ENCODE measurements at places on chromosomes 12 and 14.

DNA sequence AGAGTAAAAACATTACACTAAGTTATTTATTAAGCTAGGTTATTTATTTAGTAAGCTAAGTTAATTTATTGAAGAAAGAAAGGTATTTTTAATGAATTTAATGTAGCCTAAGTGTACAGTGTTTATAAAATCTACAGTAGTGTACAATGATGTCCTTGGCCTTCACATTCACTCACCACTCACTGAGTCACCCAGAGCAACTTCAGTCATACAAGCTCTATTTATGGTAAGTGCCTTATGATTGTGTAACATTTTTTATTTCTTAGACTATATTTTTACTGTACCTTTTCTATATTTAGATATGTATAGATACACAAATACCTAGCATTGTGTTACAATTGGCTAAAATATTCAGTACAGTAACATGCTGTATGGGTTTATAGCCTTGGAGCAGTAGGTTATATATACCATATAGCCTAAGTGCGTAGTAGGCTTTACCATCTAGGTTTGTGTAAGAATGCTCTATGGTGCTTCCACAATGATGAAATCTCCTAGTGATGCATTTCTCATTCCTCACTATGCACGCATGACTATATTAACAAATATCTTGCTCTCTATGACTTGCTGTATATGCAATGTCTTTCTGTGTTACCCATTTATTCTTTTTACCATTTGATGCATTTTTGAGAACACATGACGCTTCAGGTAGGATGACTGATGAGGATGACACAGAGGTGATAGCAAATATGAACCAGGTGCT, 309.6 kb upstream of the ATXN7L3B start:
- no peak for DNase-seq

GRCh38 chr12:65926119-65926908, 102.0 kb downstream of the HMGA2 start:
- no peak for DNase-seq

GRCh38 chr14:60165547-60165876, 314 bp upstream of the DHRS7 start:
- no peak for DNase-seq

- DNase-seq, result no peak
These were observed 21.0 kb downstream of the CHST11 start for GRCh38 chr12:104477510-104478390.

DNA sequence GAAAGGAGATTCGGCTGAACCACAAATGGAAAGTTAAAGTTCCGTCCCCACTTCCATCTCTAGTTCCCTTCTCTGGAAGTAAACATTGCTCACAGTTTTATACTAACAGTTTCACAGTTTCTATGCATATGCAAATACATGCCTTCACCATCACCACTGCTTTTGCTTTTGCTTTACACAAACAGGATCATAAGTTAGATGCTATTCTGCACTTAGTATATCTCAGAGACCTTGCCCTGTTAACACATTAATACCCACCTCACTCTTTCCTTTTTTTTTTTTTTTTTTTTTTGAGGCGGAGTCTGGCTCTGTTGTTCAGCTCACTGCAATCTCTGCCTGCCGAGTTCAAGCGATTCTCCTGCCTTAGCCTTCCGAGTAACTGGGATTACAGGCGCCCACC, 890 bp downstream of the TEP1 start:
- no peak for DNase-seq

DNA sequence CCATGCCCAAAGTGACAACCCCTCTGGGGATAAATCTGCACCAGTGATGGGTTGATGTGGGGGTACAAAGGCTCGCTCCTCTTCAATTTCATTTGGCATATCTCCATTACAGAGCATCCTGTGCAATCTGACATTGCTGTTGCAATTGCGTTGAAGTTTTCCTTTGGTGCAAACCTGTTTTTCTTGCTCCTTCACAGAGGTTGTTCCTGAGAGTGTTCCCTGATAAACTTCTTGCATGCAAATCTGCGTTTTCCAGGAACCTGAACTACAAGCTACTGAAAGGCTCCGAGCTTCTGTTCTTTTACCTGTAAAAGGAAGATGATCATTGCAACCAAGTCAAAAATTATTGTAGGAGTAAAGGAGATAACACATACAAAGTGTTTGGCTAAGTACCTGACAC, 26.1 kb downstream of the SERPINA11 start:
- no peak for DNase-seq

- no peak for DNase-seq
These were observed 106.8 kb downstream of the TMEM260 start for GRCh38 chr14:56686416-56686815.

DNA sequence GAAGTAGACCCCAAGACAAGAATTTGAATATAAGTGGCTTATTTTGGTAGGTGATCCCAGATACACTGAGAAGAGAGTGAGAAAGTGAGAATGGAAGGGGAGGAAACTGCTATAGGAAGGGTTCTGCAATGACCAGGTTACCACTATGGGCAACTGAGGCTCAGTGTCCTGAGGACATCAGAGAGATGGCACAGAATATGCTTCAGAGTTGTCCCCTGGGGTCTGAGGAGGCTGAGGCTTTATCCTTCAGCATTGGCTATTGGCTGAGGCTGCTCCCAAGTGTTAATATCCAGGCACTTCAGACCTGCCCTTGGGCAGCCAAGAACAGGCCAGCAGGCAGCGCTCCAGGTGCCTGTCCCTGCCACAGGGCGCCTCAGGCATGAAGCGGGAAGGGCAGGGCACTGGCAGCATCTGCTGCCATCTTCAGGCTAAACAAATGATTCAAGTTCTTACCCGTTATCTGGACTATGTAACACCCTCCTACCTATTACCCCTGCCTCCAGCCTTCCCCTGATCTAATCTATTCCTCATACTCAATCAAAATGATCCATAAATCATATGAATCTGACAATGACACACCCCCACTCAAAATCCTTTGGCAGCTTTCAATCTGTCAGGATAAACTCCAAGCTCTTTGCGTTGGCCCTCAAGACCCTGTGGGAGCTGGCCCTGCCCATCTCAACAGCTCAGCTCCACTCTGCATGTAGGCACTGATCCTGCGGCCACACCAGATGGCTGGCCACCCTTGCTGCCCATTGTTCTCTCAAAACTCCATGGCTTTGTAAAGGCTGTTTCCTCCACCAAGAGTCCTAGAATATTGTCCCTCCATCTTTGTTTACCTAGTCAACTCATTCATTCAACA, 42.4 kb downstream of the CKAP4 start:
- no peak for DNase-seq

GRCh38 chr14:80979951-80980350, 24.5 kb downstream of the TSHR start:
- no peak for DNase-seq

DNA sequence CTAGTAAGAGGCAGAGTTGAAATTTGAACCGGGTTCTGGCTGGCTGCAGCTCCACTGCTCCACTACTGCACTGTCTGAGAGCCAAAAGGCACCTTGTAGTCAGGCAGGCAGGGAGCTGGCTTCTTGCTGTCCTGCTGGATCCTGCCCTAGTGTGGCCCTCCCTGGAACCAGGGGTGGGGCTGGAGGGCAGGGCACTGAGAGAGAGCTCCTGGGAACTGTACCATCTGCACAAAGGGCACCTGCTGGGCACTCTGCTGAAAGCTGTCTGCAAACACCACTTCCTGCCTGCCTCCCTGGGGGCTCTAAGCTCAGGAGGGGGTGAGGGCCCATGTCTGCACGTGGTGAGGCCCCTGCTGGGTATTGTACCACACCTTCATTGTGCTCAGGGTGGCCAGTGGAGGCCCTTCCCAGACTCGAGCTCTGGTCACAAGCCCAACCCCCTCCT, 19.0 kb upstream of the TCL1B start:
- no peak for DNase-seq

DNA sequence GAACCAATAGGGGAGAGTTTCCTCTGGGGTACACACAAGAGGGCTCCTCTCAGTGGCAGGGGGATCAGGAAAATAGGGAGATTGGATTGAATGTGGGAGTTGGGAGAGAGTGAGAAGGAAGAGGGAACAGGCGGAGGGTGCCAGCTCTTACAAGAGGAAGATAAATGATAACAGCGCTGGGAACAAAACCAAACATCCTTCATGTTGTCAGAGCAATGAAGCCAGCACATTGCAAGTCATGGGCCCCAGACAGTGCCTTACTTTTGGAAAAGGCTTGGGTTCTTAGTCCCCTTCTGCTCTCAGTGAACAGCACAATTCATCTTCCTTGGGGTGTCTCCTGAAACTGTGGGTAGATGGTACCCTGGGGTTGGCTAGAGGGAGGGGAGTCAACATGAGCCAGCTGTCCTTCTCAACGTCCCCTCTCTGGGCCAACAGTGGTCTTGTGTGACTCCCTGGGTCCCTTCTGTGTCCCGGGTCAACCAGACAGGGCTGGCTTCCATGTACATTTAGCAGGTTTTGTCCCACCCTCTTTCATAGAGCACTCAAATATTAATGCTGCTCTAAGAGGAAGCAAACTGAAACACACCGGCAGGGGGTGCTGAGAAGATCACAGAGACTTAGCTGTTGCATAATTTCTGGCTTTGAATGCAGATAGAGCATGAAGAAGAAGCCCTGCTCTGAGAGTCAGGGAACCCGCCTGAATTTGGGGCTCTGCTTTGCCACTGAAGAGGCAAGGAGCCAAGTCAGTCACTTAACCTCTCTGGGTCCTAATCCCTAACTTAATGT, 138.5 kb downstream of the ESRRB start:
- DNase-seq, result no peak

GRCh38 chr14:68685419-68686204, 107.3 kb downstream of the ZFP36L1 start:
- DNase-seq, result no peak

- DNase-seq, result no peak
These were observed 454.2 kb downstream of the AEBP2 start for GRCh38 chr12:19893514-19893913.
